ENCODE measurements at places on chromosomes 4 and X. TPM values are rescaled to one million over a fixed set of nuclear protein-coding genes. Genes with fewer than 3 reads are reported as not detected.
A peak's percentile ranks its signal among the peaks of the same experiment; 100 is the strongest.

GRCh38 chr4:40305328-40306170 lies 29.6 kb upstream of the CHRNA9 start:
- DNase-seq, result no peak

PPP4R3C gene
- total RNA-seq, result not detected

CLDN34 gene
- total RNA-seq, result 0.42 TPM

GRCh38 chr4:54371173-54371572 lies 142.1 kb downstream of the PDGFRA start:
- no peak for DNase-seq

- DNase-seq, result no peak
Measured at GRCh38 chr4:121900132-121900983, 30.1 kb upstream of the BBS7 start.

DNA sequence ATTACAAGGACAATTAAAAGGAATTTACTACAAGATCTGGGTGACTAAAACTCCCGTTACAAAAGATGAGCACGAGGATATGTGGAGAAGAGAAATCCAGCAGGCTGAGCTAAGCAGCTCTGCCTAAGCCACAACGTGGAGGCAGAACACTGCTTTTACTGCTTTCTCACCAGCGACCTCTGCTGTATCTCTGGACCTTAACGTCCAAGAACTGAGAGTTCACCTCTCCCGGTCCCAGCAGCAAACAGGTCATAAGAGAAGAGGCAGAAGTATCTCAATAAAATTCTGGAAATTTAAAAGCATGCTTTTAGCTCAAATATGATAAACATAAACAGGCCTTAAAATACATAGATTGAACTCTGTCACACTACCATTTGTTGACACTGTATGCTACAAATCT lies 81.0 kb downstream of the ADGRA3 start:
- DNase-seq, result peak; percentile 46

CITED1 gene
- total RNA-seq, result 0.74 TPM

- no peak for DNase-seq
Measured at GRCh38 chr4:183422962-183423631, 21.3 kb upstream of the CDKN2AIP start.

DNA sequence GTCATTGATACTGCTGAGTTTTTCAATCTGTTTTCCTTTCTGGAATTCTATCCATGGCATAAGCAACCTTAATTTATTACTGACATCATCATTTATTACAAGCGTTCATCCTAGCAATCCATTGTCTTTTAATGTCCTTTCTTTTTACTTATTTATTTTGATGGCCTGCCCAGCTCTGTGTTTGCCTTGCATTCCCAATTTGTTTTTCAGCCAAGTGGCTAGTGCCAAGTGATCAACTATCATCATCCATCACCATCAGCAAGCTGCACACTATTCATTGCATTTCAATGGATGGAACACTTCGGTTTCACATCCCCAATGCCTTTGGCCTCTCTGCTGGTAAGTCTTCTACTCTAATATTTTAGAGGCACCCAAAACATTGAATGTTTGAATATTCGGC lies 831.7 kb upstream of the EPHA5 start:
- no peak for DNase-seq

NUDT10 gene
- 0.68 TPM for total RNA-seq

DNA sequence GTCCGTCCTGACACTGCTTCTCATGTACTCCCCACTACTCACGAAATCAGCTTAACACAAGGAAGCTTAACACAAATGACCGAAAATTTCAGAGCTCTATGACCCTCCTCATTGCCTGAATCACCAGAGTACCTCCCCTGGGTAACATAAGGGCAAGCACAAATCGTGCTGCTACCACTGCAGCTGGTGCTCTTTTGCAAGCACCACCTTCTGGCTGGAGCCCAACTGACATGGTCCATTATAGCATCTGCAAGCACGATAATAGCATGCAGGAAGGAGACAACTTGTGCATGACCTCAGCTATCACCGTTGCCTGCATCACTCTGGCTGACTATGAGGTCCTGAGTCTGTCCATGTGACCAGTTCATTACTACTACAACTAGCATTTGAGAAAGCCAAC lies 308.0 kb downstream of the TEX13C start:
- DNase-seq, result no peak

DNA sequence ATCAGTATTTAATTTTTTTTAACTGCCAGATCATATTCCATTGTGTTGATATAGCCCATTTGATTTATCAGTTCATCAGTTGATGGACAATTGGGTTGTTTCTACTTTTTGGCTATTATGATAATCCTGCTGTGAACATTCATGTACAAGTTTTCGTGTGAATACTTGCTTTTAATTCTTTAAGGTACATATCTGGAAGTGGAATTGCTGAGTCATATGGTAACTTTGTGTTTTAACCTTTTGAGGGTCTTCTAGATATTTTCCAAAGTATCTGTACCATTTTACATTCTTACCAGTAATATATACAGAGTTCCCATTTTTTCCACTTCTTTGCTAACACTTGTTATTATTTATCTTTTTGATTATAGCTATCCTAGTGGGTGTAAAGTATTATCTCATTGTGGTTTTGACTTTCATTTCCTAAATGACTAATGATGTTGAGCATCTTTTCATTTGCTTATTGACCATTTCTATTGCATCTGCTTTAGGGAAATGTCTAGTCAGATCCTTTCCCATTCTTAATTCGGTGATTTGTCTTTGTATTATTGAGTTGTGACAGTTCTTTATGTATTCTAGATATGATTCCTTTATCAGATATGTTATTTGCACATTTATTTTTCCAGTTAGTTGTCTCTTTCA lies 75.2 kb upstream of the NUDT6 start:
- DNase-seq, result no peak

GRCh38 chrX:135347381-135348016 lies 38.2 kb downstream of the ETDC start:
- no peak for DNase-seq

Data from right cardiac atrium (tissue), 5 donors.